Activated CD4-positive, CD25-positive, alpha-beta regulatory T cell treated with anti-CD3 and anti-CD28 coated beads, Interleukin-2, amount 50 U/mL, for 24 hours (primary cell): ENCODE measurements at places on chromosomes 11 and 22.
A peak's percentile ranks its signal among the peaks of the same experiment; 100 is the strongest.

GRCh38 chr11:57237204-57237681 lies at the start of gene APLNR:
TSS of gene APLNR (minus strand) at chr11:57237250. CDS start at chr11:57237004, 246 bp downstream.
- ATAC-seq, result no peak

DNA sequence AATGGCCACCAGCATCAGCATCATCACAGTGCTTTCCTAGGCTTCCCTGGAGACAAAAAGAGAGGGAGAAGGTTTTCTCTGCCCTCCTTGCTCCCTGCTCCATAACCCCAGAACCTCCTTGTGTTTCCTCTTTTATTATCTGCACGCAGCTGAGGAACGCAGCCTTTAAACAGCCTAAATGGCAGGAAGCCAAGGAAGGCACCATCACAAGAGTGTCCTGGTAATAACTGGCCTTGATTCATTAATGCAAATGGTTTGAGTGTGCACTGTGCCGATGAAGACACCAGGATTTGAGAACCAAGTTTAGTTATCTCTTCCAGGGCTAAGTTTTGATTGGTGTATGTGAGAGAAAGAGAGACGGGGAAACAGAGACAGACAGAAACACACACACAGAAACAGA lies 29.4 kb upstream of the DRD2 start:
- ATAC-seq, result no peak

DNA sequence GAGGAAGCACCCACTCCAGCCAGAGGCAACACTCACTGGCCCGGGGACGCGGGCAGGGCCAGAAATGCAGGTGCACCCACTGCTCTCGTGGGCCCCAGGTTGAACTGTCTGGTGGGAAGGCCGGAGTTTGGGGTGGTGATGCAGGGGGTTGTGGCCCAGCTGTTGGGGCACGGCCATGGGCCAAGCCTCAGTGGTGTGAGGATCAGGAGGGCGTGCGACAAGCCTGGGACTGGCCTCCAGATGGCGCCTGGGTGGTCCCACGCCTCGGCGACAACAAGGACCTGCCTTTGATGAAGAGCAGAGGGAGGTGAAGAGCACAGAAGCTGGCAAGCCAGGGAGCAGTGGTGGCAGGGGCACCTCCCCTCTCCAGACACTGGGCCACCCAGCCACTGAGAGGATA lies 240.8 kb downstream of the BRD1 start:
- ATAC-seq, result no peak

DNA sequence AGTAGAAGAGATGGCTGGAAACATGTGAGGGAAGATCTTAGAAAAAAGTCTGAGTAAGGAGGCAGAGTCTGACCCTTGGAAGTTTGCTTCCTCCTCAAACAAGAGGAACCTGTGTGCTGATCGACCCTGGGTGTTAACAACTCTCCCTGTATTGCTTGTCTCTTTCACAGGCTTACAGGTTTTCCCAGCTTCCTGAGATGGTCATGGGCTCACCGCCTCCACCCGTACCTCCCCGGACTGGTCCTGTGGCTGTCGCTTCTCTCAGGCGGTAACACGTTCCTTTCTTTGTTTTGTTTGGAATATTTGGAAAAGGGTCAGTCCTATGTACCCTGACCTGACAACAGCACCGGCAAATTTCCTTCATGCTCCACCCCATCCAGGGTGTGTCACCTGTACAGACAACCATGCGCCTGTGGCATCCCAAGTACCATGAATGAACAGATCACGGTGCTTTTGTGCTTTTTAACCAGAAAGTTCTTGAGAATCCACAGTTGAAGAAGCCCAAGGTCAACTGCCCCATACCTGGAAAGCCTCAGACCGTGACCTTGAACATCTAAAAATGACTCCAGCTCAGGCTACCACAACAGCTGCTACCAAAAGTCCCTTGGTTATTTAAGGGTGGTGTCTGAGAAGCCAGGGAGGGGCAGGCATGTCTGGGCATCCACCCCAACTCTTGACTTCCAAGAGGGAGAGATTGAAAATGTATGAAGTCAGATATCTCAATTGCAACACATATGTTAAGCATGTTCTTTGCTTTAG lies 44.6 kb downstream of the C11orf91 start:
- ATAC-seq, result no peak

- ATAC-seq, result no peak
Measured at GRCh38 chr11:48124880-48125279, 91.7 kb upstream of the OR4B1 start.

DNA sequence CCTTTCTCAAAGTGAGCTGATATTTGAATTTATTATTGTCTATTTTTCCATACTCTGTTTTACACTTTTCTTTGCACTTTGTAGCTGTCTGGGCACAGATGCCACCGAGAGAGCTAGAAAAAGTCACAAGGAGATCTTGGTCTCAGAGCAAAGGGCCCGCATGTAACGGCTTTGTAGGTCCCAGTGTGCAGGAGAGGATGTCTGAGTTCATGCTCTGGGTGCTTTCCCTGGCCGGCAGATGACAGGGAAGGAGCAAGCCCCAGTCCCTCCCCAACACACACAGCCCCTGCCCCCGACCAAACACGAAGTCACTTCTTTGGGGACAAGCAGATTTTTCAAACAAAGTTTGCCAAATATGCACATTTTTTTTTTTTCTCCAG lies 55.8 kb downstream of the SMIM38 start:
- no peak for ATAC-seq

GRCh38 chr11:2524446-2525165 lies 79.8 kb downstream of the KCNQ1 start:
- ATAC-seq, result no peak

- ATAC-seq, result no peak
Measured at GRCh38 chr22:45784357-45785277, 113.0 kb downstream of the ATXN10 start.

- peak; percentile 60 for ATAC-seq
Measured at GRCh38 chr11:94494126-94494680, 419 bp downstream of the ANKRD49 start.

- ATAC-seq, result no peak
Measured at GRCh38 chr22:17786435-17787161, 12.3 kb upstream of the BID start.

GRCh38 chr11:8249482-8249881 lies 14.2 kb downstream of the LMO1 start:
- ATAC-seq, result no peak

GRCh38 chr22:29799217-29799680 lies 32.1 kb downstream of the UQCR10 start:
- ATAC-seq, result no peak

GRCh38 chr11:87917111-87917510 lies 258.1 kb downstream of the RAB38 start:
- no peak for ATAC-seq

DNA sequence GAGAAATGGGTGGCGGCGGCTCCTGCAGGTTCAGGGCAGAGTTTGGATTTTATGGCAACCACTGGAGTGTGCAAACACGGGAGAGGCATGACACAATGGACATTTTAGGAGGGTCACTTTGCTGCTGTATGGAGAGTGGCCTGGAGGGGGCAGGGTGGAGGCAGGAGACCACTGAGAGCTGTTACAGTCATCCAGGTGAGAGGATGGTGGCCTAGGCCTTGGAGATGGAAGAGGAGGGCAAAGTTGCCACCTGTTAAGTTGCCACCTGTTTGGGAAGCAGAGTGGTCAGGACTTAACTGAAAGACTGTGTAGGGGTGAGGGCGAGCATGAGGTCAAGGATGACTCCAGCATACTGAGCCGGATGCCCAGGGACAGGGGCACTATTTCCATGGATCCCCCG lies 2.3 kb upstream of the RAD9A start:
- peak; percentile 49 for ATAC-seq

DNA sequence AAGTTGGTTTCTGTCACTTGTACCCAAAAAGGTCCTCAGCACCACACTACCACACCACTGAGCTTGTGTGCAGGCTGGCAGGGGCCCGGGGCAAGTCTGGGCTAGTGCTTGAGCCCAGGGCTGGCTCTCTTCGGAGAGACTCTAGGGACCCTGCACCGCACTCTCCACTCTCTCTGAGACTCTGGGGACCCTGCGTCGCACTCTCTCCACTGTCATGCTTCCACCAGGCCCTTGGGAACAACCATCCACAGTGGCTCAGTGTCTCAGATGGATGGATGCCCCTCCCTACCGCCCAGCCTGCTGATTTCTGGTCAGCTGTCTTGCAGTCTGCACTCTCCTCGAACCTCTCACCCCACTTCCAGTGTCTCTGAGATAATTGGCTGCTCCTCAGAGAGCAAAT lies 2.0 kb upstream of the SBF1 start:
- ATAC-seq, result no peak

GRCh38 chr22:45425531-45426265 lies 12.2 kb downstream of the RIBC2 start:
- ATAC-seq, result no peak

DNA sequence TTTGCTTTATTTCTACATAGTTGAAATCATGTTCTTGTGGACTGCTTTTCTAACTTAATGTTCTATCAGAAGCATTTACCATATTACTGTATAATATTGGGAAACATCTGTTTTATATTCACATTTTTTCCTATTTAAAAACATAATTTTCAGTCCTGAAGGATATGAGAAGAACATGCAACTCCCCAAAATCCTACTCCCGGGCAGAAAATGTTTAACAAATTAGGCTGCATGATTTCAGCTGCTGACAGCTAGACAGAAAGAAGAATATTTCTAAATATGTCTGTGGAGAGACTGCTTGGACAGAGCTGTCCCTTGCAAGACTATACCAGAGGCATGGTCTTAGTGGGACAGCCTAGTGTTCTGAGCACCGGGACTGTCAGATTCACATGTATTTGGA lies 15.7 kb upstream of the AMPD3 start:
- ATAC-seq, result no peak

- no peak for ATAC-seq
Measured at GRCh38 chr11:73213196-73214143, 4.6 kb upstream of the P2RY2 start.

DNA sequence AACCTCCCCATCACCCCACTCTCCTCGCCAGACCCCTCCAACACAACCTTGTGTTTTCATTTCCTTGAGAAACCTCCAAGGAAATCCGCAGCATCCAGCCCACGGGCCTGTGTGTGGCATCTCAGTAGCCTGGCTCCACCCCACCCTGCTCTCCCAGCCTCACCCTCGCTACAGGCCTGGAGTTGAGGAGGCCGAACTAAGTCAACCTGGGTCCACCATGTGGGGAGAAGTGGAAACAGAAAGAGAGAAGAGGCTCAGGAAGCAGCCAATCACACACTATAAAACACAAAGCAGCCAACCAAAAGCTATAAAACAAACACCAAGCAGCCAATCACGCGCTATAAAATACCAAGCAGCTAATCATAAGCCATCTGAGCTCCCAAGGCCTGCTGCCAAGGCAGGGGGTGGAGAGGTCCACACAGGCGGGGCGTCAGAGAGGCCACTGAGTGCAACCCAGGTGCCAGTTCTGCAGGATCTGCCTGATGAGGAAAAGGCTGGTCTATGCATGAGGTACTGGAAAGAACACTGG lies 72.0 kb downstream of the MICAL3 start:
- no peak for ATAC-seq

DNA sequence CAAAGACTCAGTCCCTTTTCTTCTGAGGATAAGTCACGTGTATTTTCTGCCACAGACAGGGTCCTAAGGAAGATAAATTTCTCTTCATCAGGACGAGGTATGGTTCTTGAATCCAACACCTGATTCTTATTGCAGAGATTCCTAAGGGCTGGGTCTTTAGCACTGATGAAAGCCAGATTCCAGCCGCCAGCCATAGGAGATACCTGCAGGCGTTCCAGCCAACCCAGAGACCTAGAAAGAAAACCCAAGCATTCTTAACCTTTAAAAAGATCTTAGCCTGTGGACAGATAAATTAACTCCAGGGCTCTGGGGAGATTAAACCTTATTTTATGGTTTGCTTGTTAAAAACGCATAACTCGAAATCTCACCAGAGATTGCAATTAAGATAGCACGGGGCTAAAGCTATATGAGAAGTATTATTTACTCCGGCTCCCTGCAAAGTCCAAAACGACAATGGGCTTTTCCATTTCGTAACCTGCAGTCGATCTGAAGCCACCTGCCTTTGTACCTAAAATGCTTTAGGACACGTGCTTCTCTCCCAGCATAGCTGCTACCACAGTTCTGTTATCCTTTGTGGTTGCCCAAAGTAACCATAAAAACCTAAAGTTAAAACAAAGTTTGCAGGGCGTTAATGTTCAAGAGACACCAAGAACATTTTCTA lies 104.5 kb downstream of the NXPE2 start:
- ATAC-seq, result no peak

DNA sequence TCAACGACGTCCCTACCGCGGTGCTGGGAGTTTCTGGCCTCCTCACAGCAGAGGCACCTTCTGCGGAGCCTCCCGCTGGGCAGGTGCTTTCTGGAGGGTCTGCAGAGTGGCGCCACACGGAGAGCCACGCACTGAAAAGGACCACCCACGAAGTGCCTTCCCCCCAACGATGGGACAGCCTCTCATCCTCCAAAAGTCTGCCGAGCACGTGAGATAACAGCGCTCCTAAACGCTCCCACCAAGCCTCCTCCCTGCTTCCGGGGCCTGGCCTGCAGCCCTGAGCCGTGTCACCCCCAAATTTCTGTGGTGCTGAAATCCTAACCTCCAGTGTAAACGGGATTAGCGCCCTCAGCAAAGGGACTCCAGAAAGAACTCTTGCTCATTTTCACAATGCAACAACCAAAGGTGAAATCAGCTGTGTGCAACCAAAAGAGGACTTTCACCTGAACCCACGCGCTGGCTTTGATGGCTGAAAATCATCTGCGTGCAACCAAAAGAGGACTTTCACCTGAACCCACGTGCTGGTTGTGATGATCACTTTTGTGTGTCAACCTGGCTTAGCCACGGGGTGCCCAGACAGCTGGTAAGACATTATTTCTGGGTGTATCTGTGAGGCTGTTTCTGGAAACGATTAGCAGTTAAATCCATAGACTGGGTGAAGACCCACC lies 924.6 kb downstream of the BRD1 start:
- no peak for ATAC-seq

DNA sequence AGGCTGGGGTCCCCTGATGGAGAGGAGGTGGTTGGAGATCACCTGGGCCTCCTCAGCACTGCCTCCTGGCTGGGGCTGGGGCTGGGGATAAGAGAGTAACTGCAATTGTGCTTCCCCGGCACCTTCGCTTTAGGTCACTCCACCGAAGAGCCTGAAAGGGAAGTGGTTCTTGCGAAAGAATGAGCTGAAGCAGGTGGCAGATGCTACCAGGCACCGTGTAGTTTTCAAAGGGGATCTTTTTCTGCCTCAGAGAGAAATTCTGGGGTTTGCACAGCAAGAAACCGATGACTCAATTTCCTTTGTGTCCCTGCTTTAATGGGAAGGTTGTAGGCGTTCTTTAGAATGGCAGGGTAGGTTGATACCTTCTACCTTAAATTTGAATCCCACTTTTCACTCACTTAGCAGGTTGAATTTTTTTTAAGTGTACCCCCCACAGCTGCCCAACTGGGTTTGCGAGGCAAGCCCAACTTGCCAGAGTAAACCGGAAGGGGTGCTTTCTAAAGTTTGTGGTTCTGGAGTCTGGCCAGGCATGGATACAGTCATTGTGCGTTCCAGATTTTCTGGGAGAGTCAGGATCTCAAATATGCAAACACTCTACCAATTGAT lies 5.3 kb downstream of the CD44 start:
- ATAC-seq, result peak; percentile 32

- no peak for ATAC-seq
Measured at GRCh38 chr11:63816166-63816565, 2.9 kb downstream of the SPINDOC start.

GRCh38 chr11:41403458-41403857 lies 56.0 kb downstream of the LRRC4C start:
- no peak for ATAC-seq

GRCh38 chr11:12060385-12060985 lies 49.9 kb upstream of the MICAL2 start:
- ATAC-seq, result no peak
